ENCODE measurements at places on chromosomes 2 and 18.

- DNase-seq = peak; percentile 26
These were observed at the start of the genes COL4A3 and COL4A4 for GRCh38 chr2:227163998-227164762. COL4A3 (plus strand) TSS chr2:227164624; CDS start chr2:227164727, 103 bp downstream. COL4A4 (minus strand) TSS chr2:227164205; CDS start chr2:227147483, 16,722 bp downstream.

GRCh38 chr2:180319586-180320405 is 312.7 kb upstream of the CWC22 start:
- DNase-seq = no peak

- no peak for DNase-seq
These were observed 271.3 kb downstream of the MREG start for GRCh38 chr2:215742021-215742420.

DNA sequence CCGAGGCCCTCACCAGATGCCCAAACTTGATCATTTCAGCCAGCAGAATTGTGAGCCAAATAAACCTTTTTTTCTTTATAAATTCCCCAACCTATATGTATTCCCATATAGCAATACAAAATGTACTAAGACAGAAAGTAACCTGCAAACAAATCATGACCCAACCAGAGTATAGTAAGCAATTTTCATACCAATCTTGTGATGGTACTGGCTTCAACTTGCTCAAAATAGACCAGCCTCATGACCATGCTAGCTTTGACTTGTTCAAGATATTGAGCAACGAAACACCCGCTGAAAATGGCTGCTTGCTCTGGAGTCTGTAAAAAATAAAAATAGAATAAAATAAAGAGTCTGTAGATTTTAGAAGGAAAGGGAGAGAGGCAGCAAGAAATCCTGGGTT is 97.6 kb downstream of the C1D start:
- DNase-seq = no peak

- DNase-seq = no peak
These were observed 84.1 kb downstream of the NDUFA10 start for GRCh38 chr2:239940861-239941570.

DNA sequence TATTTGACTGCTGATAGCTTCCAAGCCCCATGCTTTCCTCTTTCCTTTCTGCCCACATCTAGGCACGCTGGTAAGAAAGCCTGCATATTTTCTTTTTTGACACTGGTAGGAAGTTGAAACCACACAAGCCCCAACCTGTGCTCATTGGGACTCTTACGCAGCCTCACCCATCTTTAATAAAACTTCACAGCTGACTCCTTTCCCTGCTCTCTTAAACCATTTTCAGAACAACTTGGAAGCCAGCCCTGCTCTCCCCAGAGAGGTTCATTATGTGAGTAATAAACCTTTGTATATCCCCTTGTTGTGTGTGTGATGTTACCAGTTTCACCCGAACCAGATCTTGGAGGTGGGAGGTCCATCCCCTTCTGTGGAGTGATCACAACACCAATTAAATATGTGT is 268.4 kb downstream of the GPD2 start:
- DNase-seq = no peak

DNA sequence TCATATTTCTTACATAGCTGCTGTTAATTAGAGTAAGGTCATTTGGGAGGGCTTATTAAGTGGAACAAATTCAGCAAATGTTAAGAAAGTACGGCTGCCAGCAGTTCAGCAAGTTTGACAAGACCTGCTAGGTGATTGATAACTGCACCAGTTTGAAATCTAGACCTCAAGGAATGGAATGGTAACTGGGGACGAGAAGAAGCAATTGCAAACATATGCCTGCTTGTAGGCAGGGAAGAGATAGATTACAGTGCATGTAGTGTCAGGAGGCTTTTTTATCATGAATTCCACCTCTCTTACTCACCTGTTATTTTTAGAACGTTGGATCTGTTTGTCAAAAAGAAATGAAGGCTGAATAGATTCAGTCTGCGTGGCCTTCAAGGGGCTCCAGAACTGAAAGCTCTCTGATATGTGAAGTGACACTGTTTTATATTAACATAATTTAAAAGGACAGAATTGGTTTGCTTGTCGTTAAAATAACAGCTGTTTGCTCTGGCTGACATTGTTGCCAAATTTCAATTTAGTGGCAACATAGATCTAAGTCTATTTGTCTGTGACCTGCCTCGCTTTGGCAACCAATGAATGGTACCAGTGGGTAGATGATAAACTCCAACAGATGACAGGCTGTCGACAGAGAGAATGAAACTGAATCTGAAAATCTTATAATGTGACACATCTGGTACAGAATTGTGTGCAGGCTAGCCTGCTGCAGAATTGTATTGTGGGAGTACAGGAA is 199.3 kb downstream of the ZNF407 start:
- DNase-seq = peak; percentile 39

DNA sequence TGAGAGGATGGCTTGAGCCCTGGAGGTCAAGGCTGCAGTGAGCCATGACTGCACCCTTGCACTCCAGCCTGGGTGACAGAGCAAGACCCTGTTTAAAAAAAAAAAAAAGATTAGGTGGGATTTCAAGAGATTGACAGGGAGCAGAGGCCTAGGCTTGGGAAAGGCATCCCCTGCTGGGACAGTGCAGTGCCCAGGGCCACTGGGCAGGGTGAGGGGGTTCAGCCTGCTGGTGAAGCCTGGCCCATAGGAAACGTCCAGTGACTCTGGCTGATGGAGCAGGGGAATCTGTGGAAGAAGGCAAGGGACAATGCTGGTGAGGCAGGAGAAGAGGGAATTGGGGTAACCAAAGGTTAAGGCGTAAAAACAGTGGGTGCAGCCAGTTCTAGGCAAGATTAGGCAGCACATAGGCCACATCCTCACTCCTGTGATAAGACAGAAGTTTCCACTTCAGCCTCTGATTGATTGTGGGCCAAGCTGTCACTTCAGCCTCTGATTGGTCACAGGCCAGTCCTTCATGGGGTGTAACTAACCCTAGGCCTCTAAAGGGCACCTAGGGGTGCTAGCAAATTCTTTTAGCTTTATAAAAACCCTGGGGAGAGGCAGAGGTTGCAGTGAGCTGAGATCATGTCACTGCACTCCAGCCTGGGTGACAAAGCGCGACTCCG is 128.6 kb downstream of the MSH2 start:
- no peak for DNase-seq

DNA sequence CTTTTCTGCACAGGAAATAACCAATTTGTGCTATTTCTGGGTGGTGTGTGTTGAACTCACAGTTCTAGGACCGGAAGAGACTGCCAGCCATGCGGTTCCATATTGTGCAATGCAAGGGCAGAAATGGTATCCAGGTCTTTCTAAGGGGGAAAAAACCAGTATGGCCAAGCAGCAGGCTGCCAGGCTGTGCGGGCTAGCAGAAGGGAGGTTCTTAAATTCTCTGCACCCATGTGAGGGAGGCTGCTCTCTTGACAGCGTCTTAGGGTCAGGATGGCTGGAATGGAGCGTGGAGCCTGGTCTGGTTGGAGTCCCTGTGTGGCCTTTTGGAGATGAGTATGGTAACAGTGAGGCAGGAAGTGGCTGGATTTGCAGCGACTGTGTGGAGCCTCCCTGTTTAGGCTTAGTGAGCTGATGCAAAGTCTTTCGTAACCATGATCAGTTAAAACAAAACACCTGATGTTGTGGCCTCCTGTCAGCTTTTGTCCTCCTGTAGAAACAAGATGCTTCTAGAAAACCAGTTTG is 52.6 kb downstream of the NCK2 start:
- peak; percentile 63 for DNase-seq
